Skeletal muscle cell (primary cell): ENCODE measurements at places on chromosomes 7 and 10.
A peak's percentile ranks its signal among the peaks of the same experiment; 100 is the strongest.

DNA sequence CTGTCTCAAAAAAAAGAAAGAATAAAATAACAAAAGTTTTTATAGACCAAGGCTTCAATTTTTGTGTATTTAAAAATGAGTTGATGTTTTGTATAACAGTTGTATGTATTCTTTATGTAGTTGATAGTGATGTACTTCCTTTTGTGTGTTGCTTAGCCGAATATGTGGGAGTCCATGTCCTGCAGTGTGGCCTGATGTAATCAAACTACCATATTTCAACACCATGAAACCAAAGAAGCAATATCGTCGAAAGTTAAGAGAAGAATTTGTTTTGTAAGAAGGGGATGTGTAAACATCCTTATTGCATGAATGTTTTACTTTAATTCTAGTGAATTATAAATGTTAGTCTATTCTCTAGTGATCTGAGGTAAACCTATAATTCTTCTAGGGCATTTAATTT is 56.6 kb downstream of the MPLKIP start:
- DNase-seq = peak; percentile 6

DNA sequence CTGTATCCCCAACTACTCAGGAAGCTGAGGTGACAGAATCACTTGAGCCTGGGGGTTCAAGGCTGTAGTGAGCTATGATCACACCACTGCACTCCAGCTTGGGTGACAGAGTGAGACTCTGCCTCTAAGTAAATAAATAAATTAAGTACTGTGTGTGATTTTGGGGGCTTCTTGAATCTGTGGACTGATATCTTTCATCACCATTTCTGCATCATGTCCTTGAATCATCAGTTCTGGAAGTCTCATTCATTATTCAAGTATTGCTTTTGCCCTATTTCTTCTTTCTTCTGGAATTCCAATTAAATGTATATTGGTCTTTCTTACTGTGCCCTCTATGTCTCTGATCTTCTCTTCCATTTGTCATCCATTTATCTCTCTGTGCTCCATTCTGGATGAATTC is 46.7 kb upstream of the OPN4 start:
- DNase-seq = no peak

- DNase-seq = peak; percentile 51
Observed at GRCh38 chr7:46554688-46555422, 633.8 kb upstream of the IGFBP3 start.

- DNase-seq = no peak
Observed at GRCh38 chr10:89745903-89746302, 44.5 kb downstream of the KIF20B start.

DNA sequence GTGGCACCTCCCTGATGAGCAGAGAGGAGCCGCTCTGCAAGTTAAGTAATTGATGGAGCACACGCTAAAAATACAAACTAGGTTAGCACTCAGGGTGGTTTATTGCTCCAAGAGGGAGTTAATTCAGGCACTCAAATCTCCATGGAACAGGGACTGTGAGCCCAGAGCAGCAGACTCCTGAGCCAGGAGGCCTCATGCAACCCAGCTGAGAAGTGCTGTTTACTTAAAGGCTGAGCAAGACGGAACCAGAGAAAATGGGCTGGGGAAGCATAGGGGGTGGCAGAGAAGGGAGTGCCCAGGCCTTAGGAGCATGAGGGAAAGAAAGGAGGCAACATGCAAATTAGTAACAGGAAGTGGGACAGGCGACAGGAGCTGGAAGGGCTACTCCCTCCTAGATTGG is 174.1 kb downstream of the KCNMA1 start:
- no peak for DNase-seq

DNA sequence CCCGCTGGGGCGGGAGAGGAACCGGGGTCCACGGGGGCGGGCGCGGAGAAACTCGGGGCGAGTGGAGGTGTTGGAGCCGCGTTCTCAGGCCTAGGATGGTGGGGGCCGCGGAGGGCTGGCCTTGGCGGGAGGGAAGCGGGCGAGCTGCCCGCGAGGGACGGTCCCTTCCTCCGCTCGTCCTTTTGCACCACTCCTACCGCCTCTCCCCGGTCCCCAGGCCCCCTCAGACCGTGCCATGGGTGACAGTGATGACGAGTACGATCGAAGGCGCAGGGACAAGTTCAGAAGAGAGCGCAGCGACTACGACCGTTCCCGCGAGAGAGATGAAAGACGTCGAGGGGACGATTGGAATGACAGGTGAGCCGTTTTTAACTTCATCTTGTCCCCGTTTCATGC is 451 bp downstream of the SRRT start:
- no peak for DNase-seq

- DNase-seq = no peak
Observed at GRCh38 chr7:138478499-138478908, 18.4 kb downstream of the TRIM24 start.

GRCh38 chr10:116237970-116238369 is 35.0 kb downstream of the GFRA1 start:
- DNase-seq = no peak

- no peak for DNase-seq
Observed at GRCh38 chr7:142776206-142776844, 5.6 kb downstream of the PRSS2 start.

- DNase-seq = no peak
Observed at GRCh38 chr10:34794835-34795234, 20.3 kb downstream of the PARD3 start.

DNA sequence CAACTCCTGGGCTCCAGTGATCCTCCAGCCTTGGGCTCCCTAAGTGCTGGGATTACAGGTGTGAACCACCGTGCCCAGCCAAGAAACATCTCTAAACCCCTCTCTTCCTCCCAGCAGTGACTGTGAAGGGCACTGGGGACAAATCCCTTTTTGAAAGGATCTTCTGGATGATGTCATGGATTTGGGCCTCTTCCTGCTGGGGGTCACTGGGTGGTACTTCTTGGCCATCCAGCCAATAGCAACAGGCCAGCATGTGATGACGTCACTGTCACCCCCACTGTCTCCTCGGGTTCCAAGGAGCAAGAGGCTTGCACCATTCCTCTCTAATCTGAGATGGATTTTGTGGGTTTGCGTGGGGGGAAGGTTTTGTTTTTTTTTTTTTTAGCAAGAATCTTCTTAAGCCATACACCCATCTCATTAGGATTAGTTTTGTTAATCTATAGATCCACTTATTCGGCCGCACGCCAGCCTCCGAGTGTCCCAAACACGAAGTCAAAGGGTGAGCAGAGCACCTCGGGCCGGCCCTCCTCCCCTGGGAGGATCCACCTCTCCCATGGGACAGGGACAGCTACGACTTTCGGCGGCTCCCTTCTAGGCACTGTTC is 29.4 kb upstream of the TNRC18 start:
- DNase-seq = peak; percentile 59

GRCh38 chr7:55657654-55658053 is 85.4 kb upstream of the VOPP1 start:
- DNase-seq = no peak

DNA sequence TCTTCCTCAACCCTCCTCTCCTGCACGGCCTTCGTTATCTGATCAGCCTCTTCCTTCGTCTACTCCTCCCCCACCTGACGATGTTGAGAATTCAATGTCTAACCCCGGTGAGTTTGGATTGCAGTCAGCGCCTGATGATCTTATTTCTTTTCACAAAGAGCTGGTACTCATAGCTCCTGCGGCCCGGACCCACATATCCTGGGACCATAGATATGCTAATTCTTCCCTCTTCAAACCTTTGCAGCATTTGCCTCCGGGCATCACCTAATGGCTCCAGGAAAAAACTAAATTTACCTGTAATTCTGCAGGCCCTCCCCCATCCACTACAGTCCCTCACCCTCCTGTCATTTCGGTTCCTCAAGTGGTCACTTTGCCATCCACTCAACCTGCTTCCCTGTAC is 12.4 kb upstream of the DDC start:
- DNase-seq = no peak
